ENCODE measurements at places on chromosomes 3 and 15.

GRCh38 chr3:160372780-160373179, 26.2 kb downstream of the IFT80 start:
- no peak for DNase-seq

DNA sequence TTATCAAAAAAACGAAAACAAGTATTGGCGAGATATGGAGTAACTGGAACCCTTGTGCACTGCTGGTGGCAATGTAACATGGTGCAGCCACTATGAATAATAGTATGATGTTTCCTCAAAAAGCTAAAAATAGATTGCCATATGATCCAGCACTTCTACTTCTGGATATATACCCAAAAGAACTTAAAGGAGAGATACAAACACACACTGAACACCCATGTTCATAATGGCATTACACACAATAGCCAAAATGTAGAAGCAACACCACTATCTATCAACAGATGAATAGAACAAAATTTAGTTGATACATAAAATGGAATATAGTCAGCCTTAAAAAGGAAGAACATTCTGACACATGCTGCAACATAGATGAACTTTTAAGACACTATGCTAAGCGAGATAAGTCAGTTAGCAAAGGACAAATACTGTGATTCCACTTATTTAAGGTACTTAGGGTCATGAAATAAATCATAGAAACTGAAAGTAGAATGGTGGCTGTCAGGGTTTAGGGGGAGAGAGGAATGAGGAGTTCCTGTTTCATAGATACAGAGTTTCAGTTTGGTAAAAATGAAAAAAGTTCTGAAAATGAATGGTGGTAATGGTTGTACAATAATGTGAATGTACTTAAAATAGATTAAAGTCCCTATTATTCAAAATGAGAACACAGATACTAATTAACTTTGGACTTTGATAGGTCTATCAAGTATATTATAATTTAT, 59.4 kb upstream of the IMPG2 start:
- no peak for DNase-seq

- no peak for DNase-seq
Measured at GRCh38 chr3:101730839-101731238, 6.4 kb downstream of the CEP97 start.

DNA sequence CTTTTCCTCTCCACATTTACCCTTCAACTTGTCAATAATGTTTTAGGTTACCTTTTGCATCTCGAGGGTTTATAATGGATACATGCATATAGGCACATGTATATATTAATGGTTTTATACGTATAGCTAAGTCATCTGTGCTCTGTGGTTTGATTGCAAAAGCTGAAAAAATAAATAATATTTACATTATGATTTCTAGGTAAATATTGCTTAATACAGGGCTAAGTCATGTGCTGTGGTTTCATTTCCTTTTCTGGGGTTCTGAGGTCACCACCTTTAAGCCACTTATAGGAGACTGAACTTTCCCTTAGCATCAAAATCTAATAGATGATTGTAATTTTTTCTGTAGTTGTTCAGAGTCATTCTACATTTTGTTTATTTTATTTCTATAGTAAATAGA, 33.1 kb downstream of the LPP start:
- no peak for DNase-seq

DNA sequence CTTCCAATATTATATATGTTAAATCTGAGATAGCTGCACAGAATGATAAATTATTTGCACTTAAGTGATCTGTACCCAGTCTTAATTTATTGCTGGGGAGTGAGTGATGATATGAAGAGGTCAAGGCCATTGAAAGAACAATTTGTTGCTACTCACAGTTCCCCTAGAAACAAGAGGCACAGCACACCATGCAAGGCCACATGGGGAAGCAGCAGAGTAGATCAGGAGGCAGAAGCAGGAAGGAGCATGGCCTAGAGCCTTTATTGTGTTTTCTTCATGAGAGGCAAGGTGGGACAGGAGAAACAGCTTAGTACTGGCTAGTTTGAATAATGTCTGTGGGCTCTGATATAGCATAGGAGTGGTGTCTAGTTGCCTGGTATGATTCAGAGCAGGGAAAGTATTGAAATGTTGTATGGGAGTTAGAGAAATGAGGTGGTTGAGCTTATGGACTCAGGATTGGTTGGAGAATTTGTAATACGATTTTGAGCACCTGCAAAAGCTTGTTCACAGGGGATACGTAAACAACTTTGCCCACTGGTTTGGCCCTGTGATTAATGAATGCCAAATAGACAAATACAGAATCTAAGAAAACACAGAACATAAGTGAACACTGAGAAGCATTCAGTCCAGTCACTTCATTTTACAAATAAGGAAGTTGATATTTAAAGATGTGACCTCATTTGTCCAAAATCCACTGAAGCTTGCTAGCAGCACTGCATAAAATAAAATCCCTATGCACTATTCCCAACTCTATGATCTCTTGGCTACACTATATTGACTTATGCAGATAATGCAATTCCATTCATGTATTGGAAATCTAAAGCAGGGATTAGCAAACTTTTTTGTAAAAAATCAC, 71.7 kb downstream of the TMCO5A start:
- DNase-seq, result no peak

- DNase-seq, result no peak
Measured at GRCh38 chr15:81225161-81225671, 28.5 kb downstream of the IL16 start.

GRCh38 chr3:141412087-141412935, 44.0 kb downstream of the ZBTB38 start:
- no peak for DNase-seq

DNA sequence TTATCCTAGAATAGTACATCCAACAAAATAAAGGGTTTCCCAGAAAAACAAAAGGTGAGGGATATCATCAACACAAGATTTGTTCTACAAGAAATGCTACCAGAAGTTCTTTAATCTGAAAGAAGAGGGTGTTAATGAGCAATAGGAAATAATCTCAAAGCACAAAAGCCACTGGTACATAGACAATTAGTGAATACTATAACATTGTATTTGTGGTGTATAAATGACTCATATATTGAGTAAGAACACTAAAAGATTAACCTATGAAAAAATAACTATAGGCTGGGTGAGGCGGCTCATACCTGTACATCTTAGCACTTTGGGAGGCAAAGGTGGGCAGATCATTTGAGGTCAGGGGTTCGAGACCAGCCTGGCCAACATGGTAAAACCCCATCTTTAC, 210.2 kb upstream of the SLITRK3 start:
- DNase-seq, result no peak

DNA sequence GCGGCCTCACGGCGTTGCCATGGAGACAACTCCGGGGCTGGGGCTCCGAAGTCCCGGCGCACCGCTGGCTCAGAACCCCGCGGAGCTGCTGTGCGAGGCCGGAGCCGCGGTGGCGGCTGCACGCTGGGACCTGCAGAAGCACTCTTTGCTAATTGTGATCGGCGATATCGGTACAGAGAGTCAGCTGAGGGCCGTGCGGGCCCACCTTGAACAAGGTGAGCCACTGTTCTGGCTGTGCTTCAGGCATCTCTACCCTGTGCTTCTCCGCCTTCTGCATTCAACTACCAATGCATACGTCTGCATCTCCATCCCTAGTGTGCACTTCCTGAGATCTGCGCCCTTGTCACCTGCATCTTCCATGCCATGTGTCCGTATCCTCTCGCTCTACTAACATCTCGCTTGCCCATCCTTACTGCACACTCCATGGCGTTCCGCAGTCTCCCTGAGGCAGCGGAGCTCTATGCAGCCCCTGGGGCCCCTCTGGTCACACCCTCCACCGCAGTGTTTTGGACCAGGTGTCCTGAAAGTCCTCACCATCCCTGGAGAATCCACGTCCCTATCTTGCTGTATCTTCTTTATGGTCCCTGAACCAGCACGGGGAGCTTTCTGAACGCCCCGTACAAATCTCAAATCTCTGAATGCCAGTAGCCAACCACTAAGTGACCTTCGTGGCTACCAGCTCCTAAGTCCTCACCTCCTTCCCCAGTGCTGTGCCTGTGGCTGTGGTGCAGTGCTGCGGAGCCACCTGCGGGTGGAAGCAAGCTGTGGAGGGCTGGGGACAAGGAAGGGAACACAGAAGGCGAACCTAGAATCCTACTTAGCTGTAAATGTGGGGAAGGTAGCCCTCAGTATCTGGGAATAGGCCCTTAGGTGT, 6.2 kb upstream of the MAP1A start:
- DNase-seq, result no peak

- no peak for DNase-seq
Measured at GRCh38 chr3:66153481-66154443, 67.0 kb upstream of the SLC25A26 start.

DNA sequence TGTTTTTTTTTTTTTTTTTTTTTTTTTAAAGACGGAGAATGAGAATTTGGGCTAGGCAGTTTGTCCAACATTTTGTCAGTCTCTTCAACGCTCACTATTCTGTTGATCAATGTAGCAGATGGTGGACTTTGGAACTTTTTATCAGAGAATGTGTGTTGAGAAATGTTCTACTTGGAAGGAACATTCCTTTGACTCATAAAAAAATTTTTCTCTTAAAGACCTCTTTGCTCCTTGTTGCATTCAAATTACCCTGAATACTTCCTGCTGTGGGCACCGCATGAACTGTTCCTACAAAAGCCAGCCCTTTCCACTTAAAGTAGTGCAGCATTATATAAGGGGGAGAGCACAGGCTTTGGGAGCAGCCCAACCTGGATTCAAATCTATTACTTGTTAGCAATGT, 182.9 kb downstream of the AKAP13 start:
- no peak for DNase-seq

DNA sequence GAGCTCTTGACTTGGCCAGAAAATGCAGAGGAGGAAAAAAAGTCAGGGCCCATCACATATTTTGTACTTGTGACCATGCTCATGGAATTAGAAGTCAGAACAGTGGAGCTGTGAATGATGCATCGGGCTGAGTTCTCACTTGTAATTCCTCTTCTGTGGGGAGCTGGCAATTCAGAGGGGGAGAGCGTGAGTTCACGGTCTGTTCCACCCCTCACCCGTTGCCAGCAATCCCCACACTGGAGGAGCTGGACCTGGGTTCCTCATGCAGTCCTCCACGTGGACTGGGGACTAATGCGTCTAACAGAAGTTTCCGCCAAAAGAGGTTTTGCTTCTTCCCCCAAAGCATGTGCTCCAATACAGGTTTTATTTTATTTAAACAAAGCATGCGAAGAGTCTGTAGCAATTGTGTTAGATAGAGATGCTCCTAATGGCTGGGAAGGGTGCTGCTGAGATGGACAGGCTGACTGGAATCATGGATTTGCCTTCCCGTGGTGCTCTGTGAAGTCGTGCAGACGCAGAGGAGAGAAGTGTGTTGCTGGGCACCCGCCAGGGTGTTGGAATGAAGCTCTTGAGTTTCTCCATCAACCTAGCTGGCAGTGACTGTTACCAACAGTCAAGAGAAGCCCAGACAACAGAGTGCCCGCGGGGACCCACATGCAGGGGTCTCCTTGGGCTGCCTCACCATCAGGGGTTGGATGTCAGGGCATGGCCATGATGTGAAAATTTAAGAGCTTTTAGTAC, 77.4 kb upstream of the PCSK6 start:
- no peak for DNase-seq

DNA sequence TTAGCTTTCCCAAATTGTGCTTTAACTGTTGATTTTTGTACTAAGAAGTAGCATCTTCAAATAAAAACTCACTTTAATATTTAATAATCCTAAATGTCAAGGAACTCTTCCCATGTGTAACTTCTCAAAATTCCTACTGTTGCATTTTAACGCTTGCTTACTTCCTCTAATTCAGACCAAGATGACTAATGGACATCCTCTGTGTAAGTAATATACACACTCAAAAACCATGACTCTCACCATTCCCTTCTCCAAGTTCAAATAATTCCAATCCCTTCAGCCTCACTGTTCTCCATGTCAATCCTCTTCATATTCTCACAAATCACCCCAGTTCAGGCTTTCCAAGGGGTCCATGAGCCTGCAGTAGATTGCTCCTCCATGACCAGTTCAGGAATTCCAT, 13.0 kb downstream of the MRPL46 start:
- DNase-seq, result no peak

DNA sequence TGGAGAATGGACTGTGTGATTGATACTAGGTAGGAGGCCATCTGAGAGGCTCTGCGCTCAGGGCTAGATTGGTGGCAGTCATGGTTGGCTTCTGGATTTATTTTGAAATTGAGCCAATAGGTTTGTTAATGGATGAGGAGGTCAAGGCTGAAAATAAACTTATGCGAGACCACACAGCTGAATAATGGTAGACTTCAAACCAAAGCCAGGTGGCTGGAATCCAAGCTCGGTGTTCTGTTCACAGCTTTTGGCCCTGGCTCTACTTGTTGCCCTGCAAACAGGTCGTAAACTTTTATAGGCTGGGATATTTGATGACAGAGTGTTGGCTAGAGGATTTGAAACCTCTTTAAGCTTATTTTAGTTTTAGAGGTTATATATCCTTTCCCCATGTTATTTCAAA, 160.4 kb downstream of the CHL1 start:
- no peak for DNase-seq

DNA sequence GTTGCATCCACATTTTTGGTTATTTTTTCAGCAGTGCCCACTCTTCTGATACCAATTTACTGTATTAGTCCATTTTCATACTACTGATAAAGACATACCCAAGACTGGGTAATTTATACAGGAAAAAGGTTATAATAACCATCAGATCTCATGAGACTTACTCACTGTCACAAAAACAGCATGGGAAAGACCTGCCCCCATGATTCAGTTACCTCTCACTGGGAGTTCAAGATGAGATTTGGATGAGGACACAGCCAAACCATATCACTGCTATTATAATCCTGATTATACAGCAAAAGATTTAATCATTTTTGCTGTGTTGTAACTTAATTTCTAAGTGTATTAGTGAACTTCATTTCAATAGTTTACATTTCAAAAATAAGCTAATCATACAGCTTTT, 6.6 kb downstream of the ZBED2 start:
- DNase-seq, result no peak

DNA sequence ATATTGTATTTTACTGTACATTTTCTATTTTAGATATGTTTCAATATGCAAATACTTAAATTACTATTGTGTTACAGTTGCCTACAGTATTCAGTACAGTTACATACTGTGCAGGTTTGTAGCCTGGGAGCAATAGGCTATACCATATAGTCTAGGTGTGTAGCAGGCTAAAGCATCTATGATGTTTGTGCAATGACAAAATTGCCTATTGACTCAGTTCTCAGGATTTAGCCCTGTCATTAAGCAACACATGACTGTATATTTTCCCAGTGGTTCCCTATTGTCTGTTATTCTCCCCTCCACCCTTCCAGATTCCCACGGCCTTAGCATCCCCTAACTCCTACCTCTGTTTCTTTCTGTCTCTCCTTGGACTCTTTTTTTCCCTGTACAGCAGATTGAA, 10.7 kb downstream of the MOBP start:
- no peak for DNase-seq

Measured in coronary artery (tissue), 2 donors.